ENCODE measurements at places on chromosomes 2 and 18.

DNA sequence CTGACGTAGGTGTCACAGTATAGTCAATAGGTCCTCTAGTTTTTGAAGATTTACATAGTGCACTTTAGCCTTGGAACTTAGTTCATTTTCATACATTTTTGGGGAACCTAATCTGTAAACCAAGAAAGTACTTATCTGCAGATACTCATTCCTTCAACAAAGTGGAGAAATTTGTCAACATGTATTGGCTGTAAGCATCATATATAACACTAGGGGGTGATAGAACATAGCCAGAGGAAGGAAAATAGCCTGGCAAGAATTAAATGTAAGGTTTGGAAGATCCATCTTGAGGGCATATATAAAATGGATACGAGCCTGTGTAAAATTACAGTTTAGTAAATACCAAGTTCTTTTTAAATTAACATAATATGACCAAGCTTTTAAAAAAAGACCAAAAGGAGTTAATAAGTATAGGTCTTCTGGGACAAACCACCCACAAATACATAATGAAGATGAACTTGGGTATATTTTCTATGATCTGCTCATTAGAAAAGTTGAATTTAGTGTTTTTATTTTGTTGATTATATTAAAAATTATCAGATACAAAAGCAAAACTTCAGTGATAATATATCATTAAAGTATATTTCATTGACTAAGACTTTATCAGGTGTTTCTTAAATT lies 18.2 kb downstream of the RPL37A start:
- no peak for DNase-seq

DNA sequence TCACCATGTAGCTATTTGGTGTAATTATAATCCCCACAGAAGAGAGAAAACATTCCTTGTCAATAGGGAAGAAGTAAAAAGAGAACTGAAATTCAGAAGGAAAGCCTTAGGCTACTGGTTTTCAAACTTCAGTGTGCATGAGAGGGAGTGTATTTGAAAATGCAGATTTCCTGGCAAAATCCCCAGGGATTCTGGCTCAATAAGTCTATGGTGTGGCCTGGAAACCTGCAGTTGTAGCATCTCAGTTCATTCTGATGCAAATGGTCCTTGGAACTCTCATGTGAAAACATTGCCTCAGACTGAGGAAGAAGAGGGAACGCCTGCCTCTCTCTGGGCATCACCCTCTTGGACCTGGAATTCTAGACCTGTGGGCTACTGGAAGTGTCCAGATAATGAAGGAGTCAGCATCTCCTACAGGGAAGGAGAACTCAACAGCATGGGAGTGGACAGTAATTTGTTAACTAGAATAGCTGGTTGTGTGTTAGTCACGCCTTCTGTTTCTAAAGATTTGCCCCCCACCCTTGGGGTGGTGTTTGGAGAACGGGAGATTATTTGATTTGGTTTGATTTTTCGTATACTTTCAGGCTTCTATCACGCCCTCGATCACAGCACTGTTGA lies 21.3 kb downstream of the COL4A3 start:
- DNase-seq = no peak

- DNase-seq = no peak
Measured at GRCh38 chr2:20561637-20562454, 89.1 kb downstream of the HS1BP3 start.

GRCh38 chr2:233147829-233148167 lies 87.7 kb downstream of the INPP5D start:
- no peak for DNase-seq

DNA sequence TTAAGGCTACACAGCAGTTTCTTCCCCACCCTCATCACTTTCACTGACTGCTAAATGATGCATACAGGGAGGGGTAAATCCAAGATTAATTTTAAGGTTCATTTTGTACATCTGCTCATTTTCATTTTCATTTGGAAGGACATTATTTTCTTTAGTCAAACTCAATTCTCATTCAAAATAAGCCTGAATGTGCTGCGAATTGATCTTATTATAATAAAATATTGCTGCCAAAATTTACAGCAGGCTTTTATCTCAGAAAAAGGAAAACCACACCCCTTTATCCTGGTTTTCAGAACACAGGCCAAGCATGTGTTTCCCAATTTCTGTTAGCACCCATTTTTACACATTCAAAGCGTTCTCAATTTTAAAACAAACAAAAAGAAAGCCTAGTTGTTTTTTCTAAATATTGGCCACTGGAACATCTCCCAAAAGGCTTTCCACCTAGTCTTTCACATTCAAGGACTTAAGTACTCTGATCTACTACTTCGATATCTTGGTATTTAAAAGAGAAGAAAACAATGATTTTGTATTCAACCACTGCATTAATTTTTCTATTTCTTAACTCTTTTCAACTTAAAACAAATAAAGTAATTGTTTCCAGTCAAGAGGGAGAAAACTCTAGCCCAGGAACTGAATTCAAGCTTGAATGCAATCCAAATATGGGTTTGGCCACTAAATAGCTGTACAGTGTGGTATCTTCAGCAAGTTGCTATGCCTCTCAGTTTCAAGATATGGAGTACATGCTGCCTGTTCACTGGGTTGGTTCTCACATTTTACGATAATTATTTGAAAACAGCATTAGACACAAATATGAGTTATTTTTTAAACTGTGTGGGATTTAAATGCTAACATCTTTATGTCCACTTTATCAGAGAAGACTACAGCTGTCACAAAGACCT lies 52.5 kb downstream of the CDH2 start:
- DNase-seq = no peak

GRCh38 chr2:120256651-120257000 lies 4.0 kb downstream of the RALB start:
- DNase-seq = no peak

GRCh38 chr2:212709280-212709679 lies 170.7 kb upstream of the ERBB4 start:
- no peak for DNase-seq

GRCh38 chr18:48933578-48934414 lies 17.0 kb downstream of the SMAD7 start:
- no peak for DNase-seq

- no peak for DNase-seq
Measured at GRCh38 chr18:22422909-22423548, 5.3 kb upstream of the CTAGE1 start.
